ENCODE measurements at places on chromosomes 11 and 22. TPM values are rescaled to one million over a fixed set of nuclear protein-coding genes. Genes with fewer than 3 reads are reported as not detected.

Gene SULT4A1
- 0.27 TPM for total RNA-seq

- DNase-seq: no peak
- H3K36me3 ChIP-seq: no peaks in the 10 kb centered on the region
- H3K27ac ChIP-seq: no peak overlapping the region
- no peaks in the 10 kb centered on the region for H3K4me1 ChIP-seq
Measured at GRCh38 chr11:59801981-59802638, 8.5 kb downstream of the MRPL16 start.

DNA sequence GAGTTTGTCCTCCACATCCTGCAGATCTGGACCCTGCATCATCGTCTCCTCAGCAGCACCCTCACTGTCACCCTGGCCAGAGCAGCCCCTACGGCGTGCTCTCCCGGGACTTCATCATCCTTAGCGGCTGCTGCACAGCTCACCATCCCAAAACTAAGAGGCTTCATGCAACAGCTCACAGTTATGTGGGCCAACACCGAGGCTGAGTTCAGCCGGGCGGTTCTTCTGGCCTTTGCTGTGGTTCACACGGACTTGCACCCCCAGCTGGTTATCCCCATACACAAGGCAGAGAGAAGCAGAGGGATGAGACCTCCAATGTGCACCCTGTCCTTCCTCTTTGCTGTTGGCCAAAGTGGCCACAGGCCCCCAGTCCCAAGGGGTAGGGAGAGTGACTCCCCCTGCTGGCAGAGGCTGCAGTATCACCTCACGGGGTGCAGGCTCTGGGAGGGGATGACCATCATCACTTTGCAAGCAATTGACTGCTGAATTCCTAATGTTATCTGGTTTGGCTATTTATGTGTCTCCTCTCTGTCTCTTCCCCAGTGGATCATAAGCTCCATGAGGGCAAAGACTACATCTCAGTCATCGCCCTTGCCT lies 276.8 kb downstream of the BRD1 start:
- no peaks in the 10 kb centered on the region for H3K36me3 ChIP-seq
- H3K4me3 ChIP-seq: no peak overlapping the region
- H3K27ac ChIP-seq: no peak overlapping the region
- no peak for DNase-seq

DNA sequence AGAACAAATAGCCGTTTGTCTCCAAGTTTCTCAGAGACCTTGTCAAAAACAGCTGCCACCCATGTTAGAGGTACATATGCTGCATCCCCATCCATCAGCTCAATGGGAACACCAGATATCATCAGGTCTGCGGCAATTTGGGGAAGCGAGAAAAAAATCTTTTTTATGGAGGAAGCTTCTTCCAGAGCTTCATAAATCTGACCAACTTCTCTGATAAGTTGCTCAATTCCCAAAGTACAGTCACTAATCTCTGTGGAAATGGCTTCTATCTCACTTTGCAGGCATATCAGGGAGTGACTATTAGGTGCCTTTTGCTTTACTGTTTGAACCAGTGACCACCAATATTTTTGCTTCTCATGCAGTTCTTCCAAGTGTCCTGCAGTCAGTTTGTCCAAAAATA lies 34.3 kb upstream of the MRPL17 start:
- no peak overlapping the region for H3K27ac ChIP-seq
- H3K27me3 ChIP-seq: no peaks in the 10 kb centered on the region
- H3K4me3 ChIP-seq: no peak overlapping the region
- no peak for DNase-seq
- no peaks in the 10 kb centered on the region for H3K36me3 ChIP-seq

- no peak overlapping the region for H3K4me3 ChIP-seq
- no peak for DNase-seq
- H3K27ac ChIP-seq: no peak overlapping the region
Measured at GRCh38 chr22:21961127-21961867, 8.6 kb upstream of the PPM1F start.

- no peaks in the 10 kb centered on the region for H3K27me3 ChIP-seq
- H3K4me1 ChIP-seq: no peaks in the 10 kb centered on the region
- H3K36me3 ChIP-seq: no peaks in the 10 kb centered on the region
- no peak overlapping the region for H3K4me3 ChIP-seq
Measured at GRCh38 chr22:33381531-33382406, 323.6 kb upstream of the SYN3 start.

Gene OR51Q1
- total RNA-seq: not detected

GRCh38 chr11:9123595-9124304 lies 32.4 kb upstream of the SCUBE2 start:
- H3K4me1 ChIP-seq: no peaks in the 10 kb centered on the region
- no peaks in the 10 kb centered on the region for H3K27me3 ChIP-seq
- no peaks in the 10 kb centered on the region for H3K36me3 ChIP-seq
- no peak overlapping the region for H3K4me3 ChIP-seq

DNA sequence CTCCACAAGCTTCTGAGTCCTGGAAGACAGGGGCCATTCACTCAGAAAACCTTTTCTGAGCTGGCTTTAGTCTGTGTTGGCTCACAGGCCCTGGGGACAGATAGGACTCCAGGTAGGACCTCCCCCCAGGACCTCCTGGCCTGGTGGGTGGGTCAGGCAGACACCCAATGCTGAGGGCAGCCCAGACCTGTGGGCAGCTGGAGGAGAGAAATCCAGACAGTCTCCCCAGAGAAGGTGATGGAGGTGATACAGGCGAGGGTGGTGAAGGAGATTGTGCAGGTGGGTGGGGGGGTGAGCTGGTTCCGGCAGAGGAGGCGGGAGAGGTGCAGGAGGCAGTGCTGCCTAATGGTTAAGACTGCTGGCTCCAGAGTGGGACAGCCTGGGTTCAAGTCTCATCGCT lies 15.6 kb downstream of the LRRC32 start:
- peak overlapping the region; percentile 42 for H3K27ac ChIP-seq
- DNase-seq: no peak
- H3K4me1 ChIP-seq: peaks cover 26% of the 10 kb centered on the region
- no peaks in the 10 kb centered on the region for H3K36me3 ChIP-seq
- H3K27me3 ChIP-seq: no peaks in the 10 kb centered on the region
- no peak overlapping the region for H3K4me3 ChIP-seq

DNA sequence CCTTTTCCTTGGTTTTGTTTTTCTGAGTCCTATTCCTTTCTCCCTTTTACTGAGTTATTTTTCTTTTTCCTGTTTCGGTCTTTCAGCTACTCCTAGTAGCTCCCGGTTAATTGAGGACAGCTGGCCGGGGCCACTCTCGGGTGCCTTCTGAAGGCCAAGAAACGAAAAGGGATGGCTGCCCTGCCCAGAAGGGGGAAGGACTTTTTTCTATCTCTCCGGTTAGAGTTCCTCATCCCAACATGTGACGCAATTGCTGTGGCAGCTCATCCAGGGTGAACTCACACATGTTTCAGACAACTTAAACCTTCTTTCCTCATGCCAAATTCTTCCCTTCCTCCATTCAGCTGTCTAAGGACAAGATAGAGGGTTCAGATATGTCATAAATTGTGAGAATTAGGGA lies 83.6 kb downstream of the PIWIL4 start:
- H3K4me3 ChIP-seq: no peak overlapping the region
- H3K27ac ChIP-seq: no peak overlapping the region
- no peak for DNase-seq
- H3K4me1 ChIP-seq: no peaks in the 10 kb centered on the region
- no peaks in the 10 kb centered on the region for H3K27me3 ChIP-seq

Gene ABTB2
- 44.1 TPM for total RNA-seq

Gene CWF19L2
- total RNA-seq: 13.1 TPM

Data from Peyer's patch (tissue), 4 donors.